ENCODE measurements at places on chromosomes 16 and 17. TPM values are rescaled to one million over a fixed set of nuclear protein-coding genes. Genes with fewer than 3 reads are reported as not detected.
A peak's percentile ranks its signal among the peaks of the same experiment; 100 is the strongest.

DNA sequence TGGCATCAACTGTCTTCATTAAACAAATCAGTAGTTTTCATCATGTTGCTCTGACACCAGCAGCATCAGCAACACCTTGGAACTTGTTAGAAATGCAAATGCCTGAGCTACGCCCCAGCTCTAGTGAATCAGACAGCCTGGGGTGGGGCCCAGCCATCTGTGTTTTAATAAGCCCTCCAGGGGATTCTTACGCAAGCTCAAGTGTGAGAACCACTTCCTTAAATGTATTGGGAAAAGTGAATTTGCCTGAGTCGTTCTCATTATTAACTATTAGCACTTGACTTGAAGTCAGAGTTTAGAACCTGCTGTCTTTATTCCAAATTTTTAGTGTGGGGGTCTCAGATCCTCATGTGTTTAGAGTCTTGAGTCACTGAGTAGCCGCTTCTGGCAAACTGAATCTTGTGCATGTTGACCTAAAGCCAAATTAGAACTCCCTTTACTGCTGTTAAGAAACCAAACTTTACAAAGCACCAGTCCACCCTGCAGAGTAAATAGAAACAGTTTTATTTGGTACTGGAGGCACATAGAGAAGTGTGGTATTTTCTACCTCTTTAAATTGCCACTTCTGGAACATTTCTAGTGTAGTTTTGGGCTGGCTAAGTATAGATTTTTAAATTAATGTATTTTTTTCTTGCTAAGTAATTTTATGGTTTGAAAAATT lies 137.4 kb upstream of the COX10 start:
- peak; percentile 50 for DNase-seq

DNA sequence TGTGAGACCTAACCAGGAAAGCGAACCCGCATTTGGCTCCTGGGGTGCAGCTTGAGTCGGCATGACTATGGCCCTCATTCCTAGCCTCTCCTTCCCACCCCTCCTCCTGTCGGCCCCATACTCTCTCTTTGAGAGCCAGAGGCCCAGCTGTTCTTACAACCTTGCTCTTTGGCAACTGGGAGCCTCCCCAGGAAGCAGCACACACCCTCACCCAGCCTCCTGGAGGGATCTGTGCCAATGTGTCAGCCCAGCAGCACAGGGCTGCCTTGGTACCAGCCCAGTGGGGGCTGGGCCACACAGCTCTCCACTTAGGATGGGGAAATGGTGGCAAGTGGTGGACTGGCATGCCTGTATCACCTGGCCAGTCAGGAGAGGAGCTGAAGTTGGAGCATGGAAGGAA lies 70.3 kb upstream of the LGALS9 start:
- peak; percentile 58 for DNase-seq

OR3A2 gene
- total RNA-seq, result 0.31 TPM

GRCh38 chr16:86308514-86308913 lies 201.8 kb upstream of the FOXF1 start:
- no peak for DNase-seq

LPO gene
- total RNA-seq, result 6.4 TPM

DNA sequence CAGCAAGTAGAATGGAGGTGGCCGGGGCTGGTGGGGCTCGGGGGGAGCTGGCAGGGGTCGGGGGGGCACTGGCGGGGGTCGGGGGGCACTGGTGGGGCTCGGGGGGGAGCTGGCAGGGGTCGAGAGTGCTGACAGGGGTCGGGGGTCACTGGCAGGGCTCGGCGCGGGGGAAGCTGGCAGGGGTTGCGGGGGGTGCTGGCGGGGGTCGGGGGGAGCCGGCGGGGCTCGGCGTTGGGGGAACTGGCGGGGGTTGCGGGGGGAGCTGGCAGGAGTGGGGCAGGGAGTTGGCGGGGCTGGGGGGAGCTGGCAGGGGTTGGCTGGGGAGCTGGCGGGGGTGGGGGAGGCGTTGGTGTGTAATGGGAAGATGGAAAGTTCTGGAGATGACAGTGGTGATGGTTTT lies 25.1 kb downstream of the CCDC57 start:
- DNase-seq, result no peak

GRCh38 chr16:70290949-70291519 lies 1.7 kb upstream of the AARS1 start:
- no peak for DNase-seq
